ENCODE measurements at places on chromosomes 2 and 18. TPM values are rescaled to one million over a fixed set of nuclear protein-coding genes. Genes with fewer than 3 reads are reported as not detected.

- no peaks in the 10 kb centered on the region for H3K36me3 ChIP-seq
- H3K27me3 ChIP-seq, result no peaks in the 10 kb centered on the region
- H3K4me1 ChIP-seq, result peaks cover 31% of the 10 kb centered on the region
- H3K4me3 ChIP-seq, result peak overlapping the region; percentile 46
- peak overlapping the region; percentile 63 for H3K27ac ChIP-seq
- DNase-seq, result peak; percentile 46
Measured at GRCh38 chr2:187422282-187422681, 25.8 kb downstream of the CALCRL start.

- no peak overlapping the region for H3K27ac ChIP-seq
- no peak overlapping the region for H3K4me3 ChIP-seq
- no peak for DNase-seq
Measured at GRCh38 chr2:204931562-204931961, 386.3 kb downstream of the PARD3B start.

DNA sequence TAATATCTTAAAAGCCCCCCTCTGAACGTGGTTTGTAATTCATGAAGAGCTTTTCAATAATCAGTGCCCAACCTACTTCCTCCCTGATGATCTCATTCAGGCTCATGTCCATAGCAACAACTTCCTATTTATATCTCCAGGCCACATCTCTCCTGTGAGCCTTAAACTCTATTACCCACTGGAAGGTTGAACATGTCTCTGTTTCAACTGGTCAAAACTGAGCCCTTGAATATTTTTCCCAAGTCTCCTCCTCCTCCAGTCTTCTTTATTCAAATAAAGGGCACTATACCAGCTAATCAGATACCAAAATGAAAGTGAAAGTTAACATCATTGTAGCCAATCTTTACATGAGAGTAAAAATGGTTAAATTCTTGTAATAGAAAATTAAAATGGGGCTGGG is 63.7 kb upstream of the ITGA4 start:
- peaks cover 25% of the 10 kb centered on the region for H3K4me1 ChIP-seq
- H3K27ac ChIP-seq, result peak overlapping the region; percentile 26
- no peaks in the 10 kb centered on the region for H3K36me3 ChIP-seq

DNA sequence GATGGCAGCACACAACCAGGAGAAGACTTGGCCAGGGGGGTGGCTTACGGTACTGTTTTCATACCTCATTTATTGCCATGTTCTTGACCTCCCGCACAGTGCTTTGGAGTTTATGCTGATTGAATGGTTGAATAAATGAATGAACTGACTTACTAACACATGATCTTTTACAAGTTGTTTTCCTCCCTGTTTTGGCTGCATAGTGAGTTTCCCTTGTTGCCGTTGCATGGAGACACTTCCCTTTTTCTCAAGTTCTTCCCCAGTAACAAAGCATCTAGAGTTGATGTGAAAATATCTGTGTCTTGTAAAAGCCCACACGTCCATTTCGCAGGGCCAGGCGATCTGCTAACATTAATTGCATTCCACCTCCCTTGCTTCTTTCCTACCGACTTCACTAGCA is 35.7 kb upstream of the RAB1A start:
- no peak overlapping the region for H3K4me3 ChIP-seq
- peak overlapping the region; percentile 20 for H3K27ac ChIP-seq
- H3K36me3 ChIP-seq, result no peaks in the 10 kb centered on the region

DNA sequence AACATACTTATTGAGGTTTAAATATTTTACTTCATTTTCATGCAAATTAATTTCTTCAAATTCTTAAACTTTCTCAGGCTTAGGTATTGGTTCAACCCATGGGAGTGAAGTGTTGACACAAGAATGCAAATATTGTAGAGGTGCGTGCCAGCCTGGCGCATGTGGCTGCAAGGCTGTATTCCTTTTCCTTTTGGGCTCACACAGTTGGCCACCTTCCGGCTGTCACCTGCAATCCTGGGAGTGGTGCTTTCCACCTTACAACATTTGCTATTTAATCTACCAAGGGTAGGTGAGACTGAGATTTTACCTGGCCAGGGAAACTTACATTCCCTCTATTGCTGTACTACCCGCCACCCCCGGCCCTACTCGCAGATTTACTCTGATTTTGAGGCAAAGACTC is 141.1 kb downstream of the DCC start:
- H3K27ac ChIP-seq, result no peak overlapping the region
- DNase-seq, result no peak
- H3K36me3 ChIP-seq, result no peaks in the 10 kb centered on the region

Gene PLEKHM3
- polyA plus RNA-seq, result 3.0 TPM

DNA sequence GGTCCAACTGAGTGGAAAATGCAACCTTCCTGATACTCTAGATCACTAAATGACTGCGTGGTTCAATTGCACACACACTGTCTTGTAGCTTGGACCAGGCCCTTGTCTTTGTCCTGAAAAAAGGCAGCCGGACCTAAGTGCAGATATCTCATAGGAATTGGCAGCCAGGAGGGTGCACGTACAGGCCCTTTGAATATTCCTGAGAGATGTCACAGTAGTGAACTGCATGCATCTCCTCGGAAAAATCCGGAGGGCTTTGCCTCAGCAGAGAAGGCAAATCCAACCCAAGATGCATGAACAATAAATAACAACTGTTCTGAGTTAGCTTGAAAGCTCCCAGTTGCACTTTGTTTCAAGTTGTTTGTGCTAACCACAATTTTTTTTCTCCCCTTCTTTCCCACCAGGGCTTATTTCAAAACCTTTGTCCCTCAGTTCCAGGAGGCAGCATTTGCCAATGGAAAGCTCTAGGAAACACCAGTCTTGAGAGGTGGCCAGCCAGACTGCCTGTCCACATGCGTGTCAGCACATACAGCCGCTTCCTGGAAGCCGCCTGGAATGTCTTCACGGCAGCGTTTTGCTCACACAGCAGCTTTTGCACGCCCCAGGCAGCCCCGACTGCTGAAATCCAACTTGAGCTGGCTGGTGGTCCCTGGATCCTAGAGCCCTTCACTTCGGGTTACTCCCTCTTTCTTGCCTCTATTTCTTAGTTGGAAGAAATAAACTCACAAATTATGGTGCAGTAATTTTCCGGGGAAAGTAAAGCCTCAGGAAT is 54.4 kb upstream of the FOSL2 start:
- H3K36me3 ChIP-seq, result peaks cover 5% of the 10 kb centered on the region
- peaks cover 11% of the 10 kb centered on the region for H3K4me1 ChIP-seq
- DNase-seq, result no peak
- no peaks in the 10 kb centered on the region for H3K27me3 ChIP-seq

GRCh38 chr2:84102274-84102673 is 356.8 kb downstream of the SUCLG1 start:
- no peaks in the 10 kb centered on the region for H3K27me3 ChIP-seq
- H3K4me3 ChIP-seq, result no peak overlapping the region
- no peak overlapping the region for H3K27ac ChIP-seq
- H3K4me1 ChIP-seq, result no peaks in the 10 kb centered on the region
- DNase-seq, result no peak

DNA sequence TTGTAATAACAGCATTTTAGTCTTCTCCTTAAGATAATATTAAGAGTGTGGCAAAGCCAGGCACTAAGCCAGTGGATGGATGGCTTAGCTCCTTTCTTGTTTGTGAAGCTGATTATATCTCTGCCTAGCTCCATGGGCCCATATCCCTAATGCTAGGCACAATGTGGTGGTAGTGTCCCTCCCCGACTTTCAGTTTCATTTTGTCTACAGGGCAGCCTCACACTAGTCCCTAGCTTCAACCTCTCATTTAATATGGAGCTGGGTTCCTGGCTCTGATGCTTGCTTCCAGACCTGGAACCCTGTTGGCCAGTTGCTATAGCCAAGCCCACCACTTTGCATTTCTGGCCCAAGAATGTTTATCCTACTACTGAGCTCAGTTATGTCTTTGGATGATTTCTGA is 437.0 kb upstream of the MEIS1 start:
- no peaks in the 10 kb centered on the region for H3K27me3 ChIP-seq
- no peaks in the 10 kb centered on the region for H3K4me1 ChIP-seq
- H3K4me3 ChIP-seq, result no peak overlapping the region
- no peak for DNase-seq
- H3K27ac ChIP-seq, result no peak overlapping the region

- no peak overlapping the region for H3K4me3 ChIP-seq
- no peaks in the 10 kb centered on the region for H3K4me1 ChIP-seq
- DNase-seq, result no peak
- no peak overlapping the region for H3K27ac ChIP-seq
- no peaks in the 10 kb centered on the region for H3K36me3 ChIP-seq
- H3K27me3 ChIP-seq, result no peaks in the 10 kb centered on the region
Measured at GRCh38 chr2:170276925-170277629, 99.1 kb downstream of the MYO3B start.

Gene NT5DC4
- polyA plus RNA-seq, result 2.2 TPM

Gene SYT4
- not detected for polyA plus RNA-seq

DNA sequence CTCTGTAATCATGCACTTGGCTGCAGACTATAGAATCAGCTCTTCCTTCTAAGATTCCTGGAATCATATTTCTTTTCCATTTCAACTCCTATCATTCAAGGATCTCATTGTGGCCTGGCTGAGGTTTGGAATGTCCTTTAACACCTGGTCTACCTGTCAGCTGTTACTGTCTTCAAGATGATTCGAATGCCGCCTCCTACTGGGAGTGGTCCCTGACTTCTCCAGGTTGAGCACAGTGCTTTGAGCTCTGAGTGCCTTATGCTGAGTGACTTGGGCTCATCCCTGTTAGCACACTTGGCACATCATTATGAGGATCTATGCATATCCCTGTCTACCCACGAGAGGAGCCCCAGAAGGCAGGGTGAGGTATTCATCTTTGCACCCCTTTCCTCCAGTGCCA is 87.6 kb downstream of the MARCHF4 start:
- no peaks in the 10 kb centered on the region for H3K27me3 ChIP-seq
- H3K4me1 ChIP-seq, result no peaks in the 10 kb centered on the region
- no peak for DNase-seq
- H3K4me3 ChIP-seq, result no peak overlapping the region

- no peaks in the 10 kb centered on the region for H3K36me3 ChIP-seq
- no peak for DNase-seq
- no peaks in the 10 kb centered on the region for H3K4me1 ChIP-seq
- H3K4me3 ChIP-seq, result no peak overlapping the region
- H3K27ac ChIP-seq, result no peak overlapping the region
Measured at GRCh38 chr2:21757805-21758430, 634.1 kb downstream of the TDRD15 start.

DNA sequence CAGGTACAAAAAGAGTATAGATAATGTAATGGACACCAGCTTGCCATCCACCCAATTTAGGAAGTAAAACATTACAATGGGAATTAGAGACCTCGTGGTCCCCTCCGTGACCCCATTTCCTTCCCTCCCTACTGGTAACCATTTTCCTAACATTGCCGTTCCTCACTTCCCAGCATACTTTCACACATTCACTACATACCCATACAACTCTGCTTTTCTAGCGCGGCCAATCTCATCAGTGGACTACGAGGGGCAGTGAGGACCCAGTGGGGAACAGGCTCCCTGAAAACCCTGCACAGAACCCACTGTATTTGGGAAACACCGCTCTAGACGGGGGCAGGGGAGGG is 1.1 kb downstream of the ENOSF1 start:
- H3K27me3 ChIP-seq, result peaks cover 25% of the 10 kb centered on the region
- peaks cover 13% of the 10 kb centered on the region for H3K4me1 ChIP-seq
- peak overlapping the region; percentile 77 for H3K4me3 ChIP-seq
- no peak for DNase-seq
- H3K27ac ChIP-seq, result peak overlapping the region; percentile 40

DNA sequence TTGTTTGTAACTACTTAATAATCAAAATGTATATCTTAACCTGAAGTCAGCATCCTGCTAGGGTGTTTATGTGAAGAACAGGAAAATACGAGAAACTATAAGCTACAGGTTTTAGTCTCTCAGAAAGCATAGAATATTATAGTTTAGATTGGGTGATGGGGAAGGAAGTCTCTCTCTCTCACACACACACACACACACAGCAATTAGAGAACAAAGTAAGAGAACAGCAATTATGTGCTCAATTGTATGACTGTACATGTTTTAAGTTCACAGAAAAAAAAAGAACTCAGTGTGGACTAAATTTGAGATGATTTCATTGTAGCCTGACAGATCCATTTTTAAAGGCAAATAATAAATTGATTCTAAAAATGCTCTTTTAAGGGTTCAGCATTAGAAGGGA is 94.3 kb upstream of the ZNF516 start:
- H3K4me3 ChIP-seq, result peak overlapping the region; percentile 41
- H3K27me3 ChIP-seq, result no peaks in the 10 kb centered on the region
- H3K27ac ChIP-seq, result no peak overlapping the region
- no peaks in the 10 kb centered on the region for H3K36me3 ChIP-seq
- peaks cover 25% of the 10 kb centered on the region for H3K4me1 ChIP-seq

DNA sequence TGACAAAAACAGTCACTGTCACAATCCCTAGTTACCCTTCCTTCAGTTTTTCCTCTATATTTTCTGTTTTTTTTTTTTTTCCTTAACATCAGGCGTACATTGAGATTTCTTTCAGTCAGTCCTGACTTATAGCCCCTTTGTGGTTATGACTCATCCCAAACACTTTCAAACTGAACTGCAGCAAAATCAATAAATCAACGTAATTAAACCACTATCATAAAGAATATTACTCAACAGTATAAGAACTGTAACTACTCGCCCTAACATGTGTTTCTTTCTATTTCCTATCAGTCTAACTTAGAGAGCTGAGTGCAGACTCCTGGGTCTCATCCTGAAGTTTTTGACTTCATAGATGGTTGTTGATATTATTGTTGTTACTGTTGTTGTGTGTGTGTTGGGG is 523.5 kb downstream of the LRRTM4 start:
- no peaks in the 10 kb centered on the region for H3K36me3 ChIP-seq
- no peak overlapping the region for H3K27ac ChIP-seq
- no peak for DNase-seq
- no peaks in the 10 kb centered on the region for H3K27me3 ChIP-seq
- H3K4me1 ChIP-seq, result no peaks in the 10 kb centered on the region
- no peak overlapping the region for H3K4me3 ChIP-seq

Gene SERPINB2
- 10.6 TPM for polyA plus RNA-seq

DNA sequence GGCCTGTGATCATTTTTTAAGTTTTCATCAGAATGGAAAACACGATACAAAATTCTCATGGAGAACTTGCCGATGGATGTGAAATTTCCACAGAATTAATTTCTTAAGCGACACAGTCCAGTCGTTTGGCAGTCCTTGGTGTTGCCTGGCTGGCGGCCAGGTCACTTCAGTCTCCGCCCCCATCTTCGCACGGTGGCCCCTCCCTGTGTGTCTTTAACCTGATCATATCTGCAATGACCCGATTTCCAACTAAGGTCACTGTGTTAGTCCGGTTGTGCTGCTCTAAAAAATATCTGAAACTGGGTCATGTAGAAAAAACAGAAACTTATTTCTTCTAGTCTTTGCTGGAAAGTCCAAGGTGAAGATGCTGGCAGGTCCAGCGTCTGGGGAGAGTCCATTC is 44.5 kb upstream of the COPS8 start:
- H3K4me1 ChIP-seq, result no peaks in the 10 kb centered on the region
- H3K4me3 ChIP-seq, result no peak overlapping the region
- no peaks in the 10 kb centered on the region for H3K27me3 ChIP-seq
- H3K27ac ChIP-seq, result no peak overlapping the region
